ENCODE measurements at places on chromosomes 2 and 18.

GRCh38 chr2:29573612-29574011, 347.8 kb downstream of the ALK start:
- DNase-seq, result no peak

- no peak for DNase-seq
These were observed 187.9 kb downstream of the VAPA start for GRCh38 chr18:10101729-10102128.

DNA sequence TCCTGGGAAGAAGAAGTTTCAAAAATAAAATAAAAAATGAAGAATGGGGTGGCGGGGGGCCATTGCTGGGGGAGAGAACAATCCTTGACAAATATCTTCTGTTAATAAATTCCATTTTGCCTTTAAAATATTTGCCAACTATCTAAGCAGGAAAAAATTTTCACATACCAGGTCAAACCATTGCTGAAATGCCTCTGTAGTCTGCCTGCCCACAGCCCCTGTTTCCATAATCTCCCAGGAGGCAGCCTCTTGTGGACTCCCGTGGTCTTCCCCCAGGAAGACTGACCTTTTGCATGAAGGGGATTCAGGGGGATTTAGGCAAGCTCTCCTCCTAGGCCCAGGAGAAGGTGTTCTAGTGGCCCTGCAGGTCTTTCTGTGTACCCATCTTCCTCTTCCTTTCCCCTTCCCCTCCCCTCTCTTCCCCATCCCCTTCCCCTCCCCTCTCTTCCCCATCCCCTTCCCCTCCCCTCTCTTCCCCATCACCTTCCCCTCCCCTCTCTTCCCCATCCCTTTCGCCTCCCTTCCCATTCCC, 61.0 kb downstream of the RPL37A start:
- no peak for DNase-seq

DNA sequence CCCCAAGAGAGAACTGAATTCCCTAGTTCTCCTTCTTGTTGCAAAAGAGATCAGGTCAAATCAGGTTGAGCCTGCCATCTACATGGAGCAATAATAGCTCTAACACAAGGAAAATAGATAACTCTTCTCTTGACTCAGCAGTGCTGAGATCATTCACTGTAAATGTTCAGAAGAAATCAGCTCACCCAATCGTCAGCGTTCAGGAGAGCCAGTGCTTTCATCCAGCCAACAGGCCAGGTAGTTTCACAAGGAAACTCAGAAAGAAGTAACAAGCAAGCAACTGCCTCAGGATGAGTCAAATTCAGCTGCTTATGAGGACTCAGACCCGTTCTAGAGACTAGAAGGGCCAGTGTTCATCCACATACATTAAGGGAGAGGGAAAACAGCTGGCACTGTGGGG, 5.9 kb downstream of the LMAN2L start:
- no peak for DNase-seq

DNA sequence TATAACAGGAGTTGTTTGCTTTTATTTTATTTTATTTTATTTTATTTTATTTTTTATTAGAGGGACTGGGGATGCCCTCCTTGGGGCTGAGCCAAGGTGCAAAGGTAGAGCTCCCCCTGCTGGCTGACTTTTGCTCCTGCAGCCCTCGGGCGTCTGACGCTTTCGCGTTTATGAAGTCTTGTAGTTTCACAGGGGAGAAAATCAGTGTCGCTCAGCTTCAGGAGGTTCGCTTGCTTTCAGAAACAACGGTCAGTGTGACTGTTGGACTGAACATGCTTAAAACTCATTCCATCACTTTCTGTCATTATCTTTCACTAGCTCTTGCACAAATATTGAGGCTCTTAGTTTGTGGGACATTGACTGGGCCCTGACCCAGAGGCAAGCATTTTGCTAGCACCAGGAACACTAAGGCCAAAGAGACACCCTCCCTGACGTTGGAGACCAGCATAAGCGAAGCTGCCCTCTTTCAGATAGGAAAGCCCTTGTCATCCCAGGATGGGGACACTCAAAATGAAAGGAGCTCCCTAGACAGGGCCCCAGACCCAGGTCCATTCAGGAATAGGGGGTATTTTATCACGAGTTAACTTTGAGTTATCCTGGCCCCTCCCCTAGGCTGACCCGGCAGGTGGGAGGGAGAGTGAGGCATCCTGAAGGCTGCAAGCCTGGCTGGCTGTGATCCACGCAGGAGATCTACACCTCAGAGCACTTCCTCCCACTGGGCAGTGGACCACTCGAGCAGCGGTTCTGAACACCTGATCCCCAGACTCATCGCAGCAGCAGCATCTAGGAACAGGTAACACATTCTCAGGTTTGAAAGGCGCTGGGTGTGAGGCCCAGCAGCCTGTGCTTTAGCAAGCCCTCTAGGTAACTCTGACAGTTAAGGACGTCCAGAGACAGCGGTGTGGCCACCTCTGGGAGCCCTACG, 34.4 kb downstream of the LGALSL start:
- peak; percentile 77 for DNase-seq

GRCh38 chr2:5121642-5122041, 570.5 kb upstream of the SOX11 start:
- no peak for DNase-seq

DNA sequence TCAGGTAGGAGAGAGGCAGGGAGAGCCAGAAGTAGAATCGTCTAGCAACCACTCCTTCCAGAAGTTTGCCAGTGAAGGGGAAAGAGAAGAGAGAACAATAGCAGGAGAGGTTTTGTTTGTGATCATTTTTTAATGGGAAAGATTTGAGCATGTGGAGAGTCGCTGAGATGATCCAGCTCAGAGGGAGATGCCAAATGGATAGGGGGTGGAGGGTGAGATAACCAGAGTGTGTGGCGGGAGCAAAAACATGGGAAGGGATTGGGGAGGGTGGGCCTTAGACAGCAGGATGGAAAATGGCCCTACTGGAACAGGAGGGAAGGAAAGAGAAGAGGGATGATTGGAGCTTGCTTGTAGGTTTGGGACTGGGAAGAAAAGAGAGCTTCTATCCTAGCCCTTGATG, 269.8 kb downstream of the GLI2 start:
- DNase-seq, result no peak

All from CD4-positive, alpha-beta T cell (primary cell).